GM12892 (cell line): ENCODE measurements at places on chromosomes 11 and 22.

DNA sequence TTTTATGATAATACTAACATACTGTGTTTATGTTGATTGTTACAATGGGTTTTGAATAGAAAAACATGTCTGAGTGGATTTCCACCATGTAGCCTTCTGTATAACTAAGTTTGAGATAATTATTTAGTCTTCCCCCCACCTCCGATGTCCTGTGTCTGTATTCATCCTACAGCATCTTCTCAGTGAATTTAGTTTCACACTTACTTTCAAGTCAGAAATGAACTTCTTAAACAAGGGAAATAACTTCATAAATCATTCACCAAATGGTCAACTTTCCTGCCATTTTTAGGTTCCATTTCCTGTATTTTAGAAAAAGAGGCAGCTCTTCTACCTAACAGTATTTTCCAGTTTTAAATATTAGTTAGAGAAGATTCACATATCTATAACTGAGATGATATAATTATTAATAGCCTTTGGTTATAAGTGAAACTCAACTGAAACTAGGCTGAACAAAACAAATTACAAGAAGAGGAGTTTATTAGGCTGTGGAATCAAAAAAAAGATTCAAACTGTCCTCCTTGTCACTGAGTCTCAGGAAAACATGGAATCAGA lies 3.5 kb downstream of the OR51B5 start:
- no peak for DNase-seq

GRCh38 chr11:69335007-69335780 lies 41.2 kb downstream of the MYEOV start:
- DNase-seq: no peak

DNA sequence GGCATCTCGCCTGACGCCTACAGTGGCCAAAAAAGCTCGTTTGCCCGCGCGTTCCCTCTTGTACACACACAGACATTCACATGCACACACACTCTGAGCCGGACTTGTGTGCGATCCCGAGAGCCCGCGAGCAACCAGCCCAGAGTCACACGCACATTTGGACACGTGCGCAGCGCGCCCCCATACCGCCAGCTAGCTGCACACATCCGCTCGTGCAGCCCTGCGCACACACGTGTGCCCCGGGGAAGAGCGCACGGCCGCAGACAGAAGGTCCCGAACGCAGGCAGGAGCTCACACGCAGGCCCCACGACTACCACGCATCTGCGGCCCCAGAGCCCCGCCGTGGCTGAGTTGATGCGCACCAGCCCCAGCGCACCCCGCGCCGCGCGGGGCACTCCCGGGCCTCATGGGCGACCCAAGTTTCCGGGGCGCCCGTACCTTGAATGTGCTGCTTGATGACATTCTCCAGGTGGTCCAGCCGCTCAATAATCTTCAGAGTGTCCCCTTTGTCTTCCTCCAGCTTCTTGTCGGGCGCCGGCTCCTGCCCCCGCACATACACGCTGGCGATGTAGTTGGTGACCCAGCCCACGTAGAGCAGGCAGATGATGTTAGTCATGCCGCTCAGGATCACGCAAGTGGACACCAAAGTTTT lies 758 bp downstream of the GALNT18 start:
- peak; percentile 27 for DNase-seq

DNA sequence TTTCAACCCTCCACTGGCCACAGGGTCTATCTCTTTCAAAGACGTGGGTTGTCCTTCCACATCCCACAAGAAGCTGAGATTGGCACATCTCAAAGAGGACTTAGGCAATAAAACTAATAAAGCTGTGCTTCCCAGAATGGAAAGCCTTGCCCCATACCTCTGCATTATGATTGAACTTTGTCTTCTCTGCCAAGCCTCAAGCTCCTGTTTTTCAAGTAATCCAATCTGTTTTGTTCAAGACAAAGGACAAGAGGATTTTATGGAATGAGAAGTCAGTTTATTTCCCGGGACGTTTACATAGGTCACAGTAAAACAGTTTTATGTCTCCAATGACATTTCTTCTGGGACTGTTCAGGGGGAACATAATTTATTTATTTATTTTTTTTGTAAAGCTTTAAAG lies 108.4 kb downstream of the GALNT18 start:
- DNase-seq: no peak
